NCI-H2081 (cell line): ENCODE measurements at places on chromosomes 2 and 18.

DNA sequence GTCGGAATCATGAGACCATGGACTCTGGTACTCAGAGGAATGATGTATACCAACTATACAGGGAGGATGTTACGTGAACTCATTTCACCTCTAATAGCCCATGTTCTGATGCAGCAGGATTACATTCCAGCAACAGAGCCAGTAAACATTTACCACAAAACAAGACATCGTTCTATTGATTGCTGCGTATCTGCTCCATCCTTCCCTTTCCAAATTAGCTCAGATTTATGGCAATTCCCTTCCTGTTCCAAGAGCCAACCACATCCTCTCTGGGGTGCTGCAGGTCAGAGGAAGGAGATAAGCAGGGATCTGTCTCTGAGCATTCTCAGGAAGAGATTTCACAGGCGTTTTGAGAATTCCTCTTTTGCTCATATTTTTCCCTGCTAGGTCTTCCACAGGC, 98.3 kb downstream of the KLF7 start:
- DNase-seq: no peak

DNA sequence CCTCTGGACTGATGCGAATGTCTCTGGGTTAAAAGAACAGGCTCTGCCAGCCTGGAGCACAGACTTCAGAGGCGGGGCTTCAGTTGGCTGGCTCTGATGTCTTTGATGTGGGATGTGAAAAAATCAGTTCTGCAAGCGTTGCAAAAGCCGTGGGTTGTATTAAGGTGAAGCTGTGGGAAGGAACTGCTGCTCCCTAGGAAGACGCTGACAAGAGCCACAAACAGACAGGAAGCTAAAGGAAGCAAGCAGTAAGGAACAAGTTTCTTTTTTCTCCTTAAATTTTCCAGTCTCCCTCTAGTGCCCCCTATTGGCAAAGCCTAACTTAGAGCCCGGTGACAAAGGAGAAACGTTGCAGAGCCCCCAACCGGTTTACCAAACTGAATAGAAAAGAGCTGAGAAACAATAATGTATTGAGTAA, 239.0 kb downstream of the CCDC178 start:
- peak; percentile 2 for DNase-seq

DNA sequence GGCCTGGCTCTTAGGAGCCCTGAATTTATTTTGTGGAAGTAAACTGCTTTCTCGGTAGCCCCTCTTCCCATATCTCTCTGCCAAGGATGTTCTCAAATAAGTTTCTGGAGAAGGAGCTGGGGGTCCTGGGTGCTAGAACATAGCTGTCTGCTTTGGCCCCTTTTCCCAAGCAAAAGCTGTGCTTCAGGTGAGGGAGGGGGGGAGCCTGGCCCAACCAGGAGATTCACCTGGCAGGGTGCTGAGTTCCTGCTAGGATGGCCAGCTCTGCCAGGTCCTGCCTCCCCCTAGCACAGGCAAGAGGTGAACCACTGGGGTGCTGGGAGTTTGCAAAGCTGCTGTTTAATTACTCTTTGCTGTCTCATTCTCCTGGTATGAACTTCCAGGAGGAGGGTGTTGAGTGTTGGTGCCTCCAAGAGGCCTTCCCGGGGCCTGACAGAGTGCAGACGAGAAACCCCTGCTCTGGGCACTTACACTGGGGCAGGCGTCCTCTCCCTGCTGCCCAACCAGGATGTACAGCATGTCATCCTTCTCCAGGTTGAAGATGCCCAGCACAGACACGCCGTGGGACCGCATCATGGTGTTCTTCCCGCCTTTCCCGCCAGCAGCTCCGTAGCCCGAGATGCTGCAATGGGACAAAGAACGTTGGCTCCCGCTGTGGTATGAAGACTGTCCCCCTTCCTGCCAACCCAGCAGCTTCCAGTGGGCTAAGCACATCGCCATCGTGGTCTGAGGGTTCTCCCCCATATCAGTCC, 124.2 kb downstream of the CLIP4 start:
- no peak for DNase-seq

- DNase-seq: no peak
Observed at GRCh38 chr2:9229470-9229820, 22.8 kb downstream of the ASAP2 start.

DNA sequence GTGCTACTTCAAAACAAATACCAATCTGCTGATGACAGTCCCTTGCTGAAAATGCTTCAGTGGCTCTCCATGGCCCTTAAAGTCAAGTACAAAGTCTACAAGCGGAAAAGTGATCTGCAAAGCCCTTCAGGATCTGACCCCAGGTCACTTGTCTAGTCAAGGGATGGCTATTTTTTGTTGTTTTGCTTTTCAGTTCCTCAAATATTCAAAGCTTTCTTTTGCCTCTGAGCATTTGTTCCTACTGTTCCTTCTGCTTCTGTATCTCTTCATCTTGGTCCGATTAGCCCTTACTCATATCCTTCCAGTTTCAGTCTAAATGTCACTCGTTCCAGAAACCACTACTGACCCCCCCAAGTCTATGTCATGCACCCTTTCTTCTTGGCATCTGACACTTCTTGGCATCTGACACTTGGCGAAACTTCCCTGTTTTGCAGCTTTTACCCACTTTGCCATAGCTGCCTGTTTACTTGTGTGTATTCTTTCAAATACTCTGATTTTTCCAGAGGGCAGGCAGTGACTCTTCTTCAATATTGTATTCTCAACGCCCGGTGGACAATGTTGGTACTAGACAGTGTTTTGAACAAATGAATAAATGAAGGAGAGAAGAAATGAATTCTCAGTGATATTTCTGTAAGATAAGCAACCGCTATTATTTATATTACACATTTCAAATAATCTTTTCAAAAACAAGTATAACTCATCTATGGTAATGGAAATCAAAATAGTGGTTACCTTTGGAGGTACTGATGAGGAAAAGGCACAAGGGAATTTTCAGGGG, 175.9 kb upstream of the FN1 start:
- DNase-seq: no peak

DNA sequence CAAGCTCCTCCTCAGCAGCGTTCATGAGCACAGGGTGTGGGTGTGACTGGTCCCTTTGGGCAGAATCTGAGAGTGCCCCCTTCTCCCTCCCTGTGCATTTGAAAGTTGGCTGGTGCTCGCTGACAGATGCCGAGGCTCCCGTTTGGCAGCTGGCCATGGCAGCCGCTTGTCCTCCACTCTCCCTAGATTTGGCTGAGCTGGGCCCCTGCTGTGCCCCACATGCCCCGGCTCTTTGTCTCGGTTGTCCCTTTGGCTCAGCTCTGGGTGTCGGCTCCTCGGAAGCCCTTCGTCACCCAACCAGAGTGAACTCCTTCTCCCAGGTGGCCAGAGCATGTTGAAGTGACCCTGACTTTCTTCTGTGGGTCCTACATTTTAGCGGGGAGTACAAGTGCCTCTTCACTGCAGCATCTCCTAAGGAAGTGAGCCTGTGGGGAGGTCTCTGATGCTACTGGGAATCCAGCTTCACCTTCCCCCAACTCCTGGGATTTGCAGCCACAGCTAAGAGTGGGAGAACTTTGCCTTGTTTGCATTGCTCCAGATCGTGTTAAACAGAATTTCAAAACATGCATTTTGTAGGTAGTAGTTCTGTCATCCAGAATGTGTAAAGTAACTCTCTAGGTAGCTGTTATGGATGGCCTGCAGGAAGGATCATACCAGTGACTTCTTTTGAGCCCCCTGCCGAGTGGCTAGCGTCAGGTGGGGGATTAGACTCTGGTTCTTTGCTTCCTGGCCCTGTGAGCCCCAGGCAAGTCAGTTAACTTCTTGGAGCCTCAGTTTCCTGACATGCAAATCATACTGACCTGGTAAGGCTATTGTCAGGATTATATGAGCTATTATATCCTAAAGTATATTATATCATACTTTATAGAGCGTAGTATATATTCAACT, 24.2 kb downstream of the HPCAL1 start:
- peak; percentile 93 for DNase-seq

DNA sequence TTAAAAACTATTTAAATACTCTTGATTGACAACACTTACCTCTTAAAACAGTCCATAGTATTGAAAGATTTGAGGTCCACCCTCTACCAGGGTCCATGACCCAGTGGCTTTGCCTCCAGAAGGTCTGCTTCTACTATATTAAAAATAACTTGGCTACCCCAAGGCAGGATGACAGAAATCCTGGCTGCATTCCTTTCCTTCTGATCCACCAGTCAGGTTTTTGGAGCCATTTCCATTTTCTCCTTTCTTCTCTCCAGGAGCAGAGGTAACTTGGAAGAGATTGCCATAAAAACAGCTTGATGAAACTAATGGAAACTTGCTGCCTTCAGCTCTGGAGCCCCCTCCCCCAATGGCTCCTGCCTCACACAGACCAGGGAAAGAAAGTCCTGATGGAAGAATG, 2.6 kb upstream of the FAM171B start:
- no peak for DNase-seq

- no peak for DNase-seq
Observed at GRCh38 chr2:240455272-240455646, 19.8 kb downstream of the GPC1 start.

- peak; percentile 34 for DNase-seq
Observed at GRCh38 chr2:112542984-112543661, 858 bp downstream of the POLR1B start.

GRCh38 chr2:177261116-177262060, 3.1 kb downstream of the NFE2L2 start:
- DNase-seq: no peak

DNA sequence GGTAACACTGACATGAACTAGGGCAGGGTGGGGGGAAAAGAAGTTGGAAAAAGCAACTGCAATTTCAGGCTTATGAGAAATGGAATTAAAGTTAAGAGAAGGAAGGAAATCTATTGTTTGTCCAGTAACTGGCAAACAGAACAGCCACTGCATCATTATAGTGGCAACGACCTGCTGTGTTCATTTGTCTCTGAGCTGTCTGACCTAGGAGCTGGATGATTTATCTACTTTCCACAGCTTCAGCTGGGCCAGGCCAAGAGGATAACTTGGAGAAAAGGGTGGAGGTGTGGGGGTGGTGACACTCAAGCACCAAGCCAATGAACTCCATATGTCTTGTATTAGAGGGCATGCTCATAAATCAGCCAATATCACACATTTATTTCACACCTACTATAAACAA, 291.5 kb upstream of the KLHL29 start:
- DNase-seq: peak; percentile 88

GRCh38 chr2:16853088-16853487, 187.5 kb upstream of the CYRIA start:
- DNase-seq: no peak

- DNase-seq: peak; percentile 30
Observed at GRCh38 chr2:119174216-119174992, 15.9 kb upstream of the C1QL2 start.

DNA sequence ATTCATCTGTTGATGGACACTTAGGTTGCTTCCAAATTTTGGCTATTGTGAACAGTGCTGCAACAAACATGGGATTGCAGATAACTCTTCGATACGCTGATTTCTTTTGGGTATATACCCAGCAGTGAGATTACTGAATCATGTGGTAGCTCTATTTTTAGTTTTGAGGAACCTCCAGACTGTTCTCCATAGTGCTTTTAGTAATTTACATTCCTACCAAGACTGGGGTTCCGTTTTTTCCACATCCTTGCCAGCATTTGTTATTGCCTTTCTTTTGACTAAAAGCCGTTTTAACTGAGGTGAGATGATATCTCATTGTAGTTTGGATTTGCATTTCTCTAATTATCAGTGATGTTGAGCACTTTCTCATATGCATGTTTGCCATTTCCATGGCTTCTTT, 200.3 kb downstream of the MBD5 start:
- no peak for DNase-seq

GRCh38 chr2:219430633-219431615, 3.7 kb upstream of the SPEG start:
- DNase-seq: no peak

- DNase-seq: no peak
Observed at GRCh38 chr18:31065036-31065773, 22.7 kb upstream of the DSC3 start.

GRCh38 chr2:102346381-102347130, 9.0 kb upstream of the IL18R1 start:
- DNase-seq: no peak
